GM12878 (cell line): ENCODE measurements at places on chromosomes 16 and 17. TPM values are rescaled to one million over a fixed set of nuclear protein-coding genes. Genes with fewer than 3 reads are reported as not detected.

The PRAC2 gene
- polyA plus RNA-seq, result not detected in 2 replicates

The ABCA8 gene
- polyA plus RNA-seq, result not detected in 2 replicates

The CCL22 gene
- 268 and 347 TPM in 2 replicates for polyA plus RNA-seq

The SMIM22 gene
- not detected in 2 replicates for polyA plus RNA-seq

The PNMT gene
- polyA plus RNA-seq, result not detected in 2 replicates

The METTL2A gene
- polyA plus RNA-seq, result 29.6 and 32.1 TPM in 2 replicates

The ACBD4 gene
- polyA plus RNA-seq, result 8.4 and 9.9 TPM in 2 replicates

The PPY gene
- 0.91 TPM in 1 of 2 replicates, not detected in the other for polyA plus RNA-seq

The CACNG3 gene
- polyA plus RNA-seq, result 0.05 TPM in 1 of 2 replicates, not detected in the other

The KRTAP9-8 gene
- polyA plus RNA-seq, result not detected in 2 replicates

The CCL5 gene
- polyA plus RNA-seq, result 45.7 and 55.3 TPM in 2 replicates

The ZNF213 gene
- 4.8 and 5.1 TPM in 2 replicates for polyA plus RNA-seq

The HOXB1 gene
- not detected in 2 replicates for polyA plus RNA-seq

The CRHR1 gene
- not detected in 2 replicates for polyA plus RNA-seq

The RAB37 gene
- polyA plus RNA-seq, result 1.2 and 1.7 TPM in 2 replicates

The SHCBP1 gene
- 71.7 and 73.0 TPM in 2 replicates for polyA plus RNA-seq

The RNU2-1 gene
- polyA plus RNA-seq, result 12.3 and 17.5 TPM in 2 replicates

The THUMPD1 gene
- 46.9 and 49.5 TPM in 2 replicates for polyA plus RNA-seq

The CD300A gene
- 28.6 and 30.0 TPM in 2 replicates for polyA plus RNA-seq

The KRT31 gene
- polyA plus RNA-seq, result not detected in 2 replicates

The HES7 gene
- 0.08 TPM in 1 of 2 replicates, not detected in the other for polyA plus RNA-seq

The C16orf86 gene
- polyA plus RNA-seq, result 1.7 and 2.0 TPM in 2 replicates

The CNGB1 gene
- polyA plus RNA-seq, result not detected in 2 replicates

The ZNF286A gene
- polyA plus RNA-seq, result 12.8 and 18.3 TPM in 2 replicates

The GPR179 gene
- polyA plus RNA-seq, result 0.01 and 0.05 TPM in 2 replicates

The TMEM235 gene
- polyA plus RNA-seq, result not detected in 2 replicates

The TPSD1 gene
- polyA plus RNA-seq, result not detected in 2 replicates
